ENCODE measurements at places on chromosomes 7 and 10.
A peak's percentile ranks its signal among the peaks of the same experiment; 100 is the strongest.

- DNase-seq: no peak
Observed at GRCh38 chr10:26446258-26446657, 8.1 kb downstream of the APBB1IP start.

DNA sequence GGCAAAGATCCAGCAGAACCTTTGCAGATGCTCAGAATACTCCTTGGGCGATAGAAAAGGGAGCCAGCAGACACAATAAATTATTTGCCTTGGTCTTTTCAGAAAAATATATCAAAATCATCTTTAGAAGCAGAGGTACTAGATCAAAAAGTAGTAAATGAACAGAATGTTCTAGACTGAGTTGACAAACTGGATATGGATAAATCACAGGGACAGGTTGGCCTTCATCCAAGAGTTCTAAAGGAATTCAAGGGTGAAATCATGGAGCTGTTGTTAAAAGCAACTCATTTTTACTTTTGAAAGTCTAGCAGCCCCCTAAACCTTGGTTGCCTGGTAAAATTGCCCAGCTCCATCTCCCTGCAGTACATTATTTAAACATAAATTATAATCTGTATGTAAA, 99.1 kb downstream of the PLCE1 start:
- DNase-seq: peak; percentile 27

DNA sequence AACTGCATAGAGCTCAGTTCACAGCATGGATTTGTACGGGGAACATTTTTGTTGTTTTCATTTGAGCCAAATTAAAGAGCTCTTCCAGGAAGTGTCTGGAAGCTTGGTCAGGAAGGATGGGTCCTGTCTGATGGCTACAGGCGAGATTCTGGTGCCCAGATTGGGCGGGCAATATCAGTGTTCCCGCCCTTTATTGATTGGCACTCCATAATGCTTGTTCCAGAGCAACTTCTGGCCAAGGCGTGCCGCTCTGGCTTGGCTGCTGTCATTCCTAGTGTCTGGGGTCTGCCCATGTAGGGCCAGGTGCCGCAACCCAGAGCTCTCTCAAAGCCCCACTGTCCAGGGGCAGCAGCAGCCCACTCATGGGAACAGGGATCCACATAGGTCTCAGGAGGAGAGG, 45.9 kb downstream of the RAMP3 start:
- no peak for DNase-seq

- DNase-seq: peak; percentile 3
Observed at GRCh38 chr10:108789919-108790318, 1133.4 kb downstream of the XPNPEP1 start.

GRCh38 chr7:95501261-95501832, 15.6 kb downstream of the ASB4 start:
- DNase-seq: peak; percentile 7

DNA sequence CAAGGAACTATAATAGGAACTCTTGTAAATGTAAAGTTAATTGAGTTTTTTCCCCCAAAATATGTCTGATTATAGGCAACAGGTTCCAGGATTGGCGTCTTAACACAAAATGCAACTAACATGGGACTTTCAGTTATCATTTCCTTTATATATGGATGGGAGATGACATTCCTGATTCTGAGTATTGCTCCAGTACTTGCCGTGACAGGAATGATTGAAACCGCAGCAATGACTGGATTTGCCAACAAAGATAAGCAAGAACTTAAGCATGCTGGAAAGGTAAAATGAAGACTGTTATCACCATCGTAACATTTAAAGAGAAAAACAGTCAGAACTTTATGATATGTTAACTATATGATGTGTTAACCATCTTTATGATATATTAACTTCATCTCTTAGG, 63.7 kb downstream of the SP8 start:
- DNase-seq: no peak

DNA sequence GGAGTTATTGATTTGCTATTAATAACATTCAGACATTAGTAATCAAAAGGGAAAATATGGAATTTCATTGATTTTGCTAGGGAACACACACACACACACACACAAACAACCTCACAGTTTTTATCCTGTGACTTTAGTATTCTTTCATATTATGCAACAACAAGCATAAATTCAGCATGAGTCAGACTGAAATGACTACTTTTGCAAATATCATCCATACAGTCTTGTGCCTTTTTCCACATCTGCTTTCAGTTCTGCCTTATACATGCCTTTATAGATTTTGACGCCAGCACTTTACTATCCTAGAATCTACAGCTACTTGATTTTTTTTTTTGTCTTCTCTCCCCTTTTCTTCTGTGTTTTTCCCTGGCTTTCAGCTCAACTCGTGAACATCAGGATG, 975.8 kb upstream of the LRRTM3 start:
- DNase-seq: no peak

DNA sequence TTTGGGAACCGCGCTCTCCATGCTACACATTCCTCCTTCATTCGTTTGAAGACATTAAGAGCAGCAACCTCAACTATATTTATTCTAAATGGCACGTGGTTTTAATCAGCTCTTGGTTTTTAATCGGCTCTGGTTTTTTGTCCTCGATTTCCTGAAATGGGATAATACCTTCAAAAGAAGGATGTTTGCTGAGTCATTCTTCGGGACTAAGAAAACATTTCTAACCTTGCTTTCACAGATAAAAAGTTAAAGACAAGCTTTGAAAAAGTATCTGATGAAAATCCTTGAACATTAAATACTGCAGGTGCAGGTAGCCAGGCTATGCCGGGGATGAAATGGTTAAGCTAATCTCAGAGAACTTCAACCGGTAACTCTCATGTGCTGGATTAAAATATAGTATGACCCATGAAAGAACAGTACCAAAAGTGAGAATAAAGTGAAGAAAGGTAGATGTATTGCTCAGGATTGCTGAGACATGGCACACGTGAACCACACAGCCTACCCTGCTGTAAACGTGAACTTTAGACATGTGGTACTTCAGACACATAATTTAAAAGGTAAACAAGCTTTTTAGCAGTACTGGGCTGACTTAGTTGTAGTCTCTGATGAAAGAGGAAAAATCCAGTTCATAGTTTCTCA, 89.1 kb downstream of the PTPRN2 start:
- no peak for DNase-seq

- no peak for DNase-seq
Observed at GRCh38 chr10:79207096-79207357, 138.3 kb downstream of the ZMIZ1 start.

GRCh38 chr10:108582387-108582786, 1340.9 kb downstream of the XPNPEP1 start:
- peak; percentile 39 for DNase-seq

- DNase-seq: no peak
Observed at GRCh38 chr7:87413029-87413428, 62.5 kb downstream of the ABCB4 start.

DNA sequence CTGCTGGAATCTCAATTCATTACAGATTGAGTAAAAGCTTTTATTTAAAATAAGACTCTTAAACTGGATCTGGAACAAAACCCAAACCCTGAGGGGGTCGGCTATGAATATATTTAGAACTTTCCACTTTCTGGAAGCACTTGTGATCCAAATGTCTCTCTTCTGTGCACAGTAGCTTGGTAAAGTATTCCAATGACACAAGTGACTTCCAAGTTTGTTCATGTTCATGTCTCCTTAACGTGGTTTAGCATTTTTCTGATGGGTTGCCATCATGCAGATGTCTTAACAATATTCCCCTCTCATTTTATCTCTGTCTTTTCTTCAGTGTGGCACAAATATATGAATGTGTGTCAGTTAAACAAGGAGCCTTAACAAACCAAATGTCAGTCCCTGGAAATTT, 191.9 kb upstream of the SORCS1 start:
- no peak for DNase-seq

- DNase-seq: no peak
Observed at GRCh38 chr7:3107228-3107763, 63.6 kb upstream of the CARD11 start.

- DNase-seq: no peak
Observed at GRCh38 chr10:88115968-88116367, 252.5 kb downstream of the PTEN start.

- no peak for DNase-seq
Observed at GRCh38 chr10:12981570-12981969, 19.9 kb downstream of the CCDC3 start.

DNA sequence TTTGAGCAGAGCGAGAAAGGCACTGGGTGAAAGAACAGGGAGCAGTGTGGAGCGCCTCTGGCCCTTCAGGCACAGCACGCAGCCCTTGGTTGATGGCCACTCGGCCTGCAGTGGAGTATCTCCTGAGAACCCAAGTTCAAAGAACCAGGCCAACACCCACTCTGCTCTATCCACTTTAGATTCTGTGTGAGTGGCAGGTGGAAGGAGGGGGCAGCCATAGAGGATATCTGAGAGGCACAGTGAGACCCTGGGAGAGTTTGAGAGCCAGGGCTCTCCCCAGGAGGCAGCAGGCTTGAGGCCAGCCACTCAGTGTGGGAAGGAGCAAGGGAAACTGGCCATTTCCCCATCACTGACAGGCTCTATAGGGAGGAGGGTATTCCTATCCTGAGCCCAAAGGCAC, 52.5 kb upstream of the PTN start:
- DNase-seq: no peak

- no peak for DNase-seq
Observed at GRCh38 chr10:120402147-120402766, 54.8 kb upstream of the PLPP4 start.

Measured in dermis microvascular lymphatic vessel endothelial cell (primary cell).